Heart left ventricle (tissue), 16 donors: ENCODE measurements at places on chromosomes 2 and 18.

DNA sequence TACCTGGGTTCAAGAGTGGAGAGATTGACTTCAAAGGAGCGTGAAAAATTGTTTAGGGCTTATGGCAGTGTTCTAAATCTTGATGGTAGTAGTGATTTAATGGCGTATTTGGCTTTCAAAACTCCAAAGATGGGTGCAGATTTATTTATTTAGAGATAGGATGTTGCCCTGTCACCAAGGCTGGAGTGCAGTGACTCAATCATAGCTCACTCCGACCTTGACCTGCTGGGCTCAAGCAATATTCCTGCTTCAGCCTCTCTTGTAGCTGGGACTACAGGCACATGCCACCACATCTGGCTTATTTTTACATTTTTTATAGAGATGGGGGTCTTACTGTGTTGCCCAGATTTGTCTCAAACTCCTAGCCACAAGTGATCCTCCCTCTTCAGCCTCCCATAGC lies 52.5 kb downstream of the FAM117B start:
- DNase-seq, result no peak

GRCh38 chr2:202317080-202317857 lies 51.7 kb downstream of the NOP58 start:
- DNase-seq, result peak; percentile 84

GRCh38 chr2:105734762-105735538 lies 9.8 kb upstream of the NCK2 start:
- DNase-seq, result no peak

GRCh38 chr2:84636080-84636971 lies 120.0 kb downstream of the DNAH6 start:
- DNase-seq, result no peak

GRCh38 chr2:44713170-44713569 lies 228.3 kb upstream of the SIX3 start:
- no peak for DNase-seq
